ENCODE measurements at places on chromosomes 1 and 21.

DNA sequence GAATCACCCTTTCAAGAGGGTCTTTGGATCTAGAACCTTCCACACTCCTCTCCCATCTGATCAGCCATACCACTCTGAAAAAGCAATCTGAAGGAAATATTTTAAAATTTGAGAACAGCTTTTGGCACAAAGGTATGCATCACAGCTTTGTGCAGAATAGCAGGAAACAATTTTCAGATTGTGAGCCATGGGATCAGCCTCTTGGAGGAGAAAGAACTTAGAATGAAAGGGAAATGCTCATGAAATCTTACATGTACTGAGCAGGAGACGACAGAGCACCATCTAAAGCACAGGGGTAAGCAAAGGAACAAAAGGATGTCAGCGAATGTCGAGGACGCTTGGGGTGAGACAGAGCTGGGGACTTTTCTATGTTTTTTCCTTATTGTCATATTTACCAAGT lies 54.4 kb downstream of the EDN2 start:
- DNase-seq, result no peak

DNA sequence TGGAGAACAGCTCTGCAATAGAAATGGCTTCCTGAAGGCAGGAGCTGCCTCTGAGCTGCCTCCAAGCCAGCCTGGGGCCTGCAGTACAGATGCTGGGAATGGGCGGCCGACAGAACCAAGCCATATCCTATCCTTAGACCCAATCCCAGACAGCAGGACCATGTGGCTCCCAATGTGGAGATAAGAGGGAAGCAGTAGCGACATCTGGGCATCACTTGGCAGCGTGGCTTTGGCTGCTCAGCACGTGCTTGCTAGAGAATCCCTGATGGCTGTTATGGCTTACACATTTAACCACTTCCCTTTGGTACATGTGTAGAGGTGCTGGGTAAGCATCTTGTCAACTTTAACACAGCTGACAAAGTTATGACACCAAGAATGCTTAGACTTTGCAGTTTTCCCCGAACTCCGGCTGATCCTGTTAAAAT lies 87.7 kb downstream of the MAN1C1 start:
- peak; percentile 79 for DNase-seq

- no peak for DNase-seq
These were observed 3.2 kb upstream of the ADIPOR1 start for GRCh38 chr1:202961220-202961880.

GRCh38 chr1:21963477-21964217 lies 13.2 kb upstream of the CELA3B start:
- DNase-seq, result peak; percentile 58

DNA sequence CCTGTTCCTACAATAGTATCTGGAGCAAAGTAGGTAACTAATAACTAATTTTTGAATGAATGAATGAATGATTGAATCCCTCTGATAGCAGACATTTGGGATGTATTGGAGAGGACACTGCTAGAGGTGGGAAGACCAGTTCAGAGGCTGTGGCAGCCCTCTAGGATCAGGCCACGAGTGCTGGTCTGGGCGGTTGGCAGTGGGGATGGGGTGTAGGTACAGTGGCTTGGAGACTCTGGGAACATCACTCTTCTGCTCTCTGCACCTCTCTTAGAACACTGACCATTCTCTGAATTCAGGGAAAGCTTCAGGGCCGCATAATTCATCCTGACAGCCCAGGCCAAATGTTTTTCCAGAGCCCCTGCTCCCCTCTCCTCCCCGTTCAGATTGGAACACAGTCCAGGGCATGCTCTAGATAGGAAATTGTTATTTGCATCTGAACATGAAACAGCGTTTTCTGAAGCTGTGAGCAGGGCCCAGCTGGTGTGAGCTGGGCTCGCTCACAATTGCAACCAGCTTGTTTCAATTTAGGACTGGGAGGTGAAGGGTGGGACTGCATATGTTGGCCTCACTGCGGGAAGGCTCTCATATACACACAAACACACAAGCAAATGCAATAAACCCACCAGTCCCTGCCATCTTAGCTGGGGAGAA lies 253.1 kb upstream of the USP24 start:
- DNase-seq, result no peak

- DNase-seq, result peak; percentile 77
These were observed 148.7 kb downstream of the ZZZ3 start for GRCh38 chr1:77533660-77534305.

DNA sequence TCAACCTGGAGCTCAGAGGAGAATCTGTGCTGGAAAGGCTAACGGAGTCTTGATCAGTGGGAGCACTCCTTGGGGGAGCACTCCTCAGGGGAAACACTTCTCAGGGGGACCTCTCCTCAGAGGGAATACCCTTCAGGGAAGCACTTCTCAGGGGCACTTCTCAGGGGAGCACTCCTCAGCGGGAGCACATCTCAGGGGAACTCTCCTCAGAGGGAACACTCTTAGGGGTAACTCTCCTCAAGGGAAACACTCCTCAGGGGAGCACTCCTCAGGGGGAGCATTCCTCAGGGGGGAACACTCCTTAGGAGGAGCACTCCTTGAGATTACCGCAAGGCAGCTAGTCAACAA lies 41.2 kb downstream of the CD2 start:
- DNase-seq, result no peak

- DNase-seq, result no peak
These were observed 22.4 kb upstream of the TGFB2 start for GRCh38 chr1:218322762-218323161.

DNA sequence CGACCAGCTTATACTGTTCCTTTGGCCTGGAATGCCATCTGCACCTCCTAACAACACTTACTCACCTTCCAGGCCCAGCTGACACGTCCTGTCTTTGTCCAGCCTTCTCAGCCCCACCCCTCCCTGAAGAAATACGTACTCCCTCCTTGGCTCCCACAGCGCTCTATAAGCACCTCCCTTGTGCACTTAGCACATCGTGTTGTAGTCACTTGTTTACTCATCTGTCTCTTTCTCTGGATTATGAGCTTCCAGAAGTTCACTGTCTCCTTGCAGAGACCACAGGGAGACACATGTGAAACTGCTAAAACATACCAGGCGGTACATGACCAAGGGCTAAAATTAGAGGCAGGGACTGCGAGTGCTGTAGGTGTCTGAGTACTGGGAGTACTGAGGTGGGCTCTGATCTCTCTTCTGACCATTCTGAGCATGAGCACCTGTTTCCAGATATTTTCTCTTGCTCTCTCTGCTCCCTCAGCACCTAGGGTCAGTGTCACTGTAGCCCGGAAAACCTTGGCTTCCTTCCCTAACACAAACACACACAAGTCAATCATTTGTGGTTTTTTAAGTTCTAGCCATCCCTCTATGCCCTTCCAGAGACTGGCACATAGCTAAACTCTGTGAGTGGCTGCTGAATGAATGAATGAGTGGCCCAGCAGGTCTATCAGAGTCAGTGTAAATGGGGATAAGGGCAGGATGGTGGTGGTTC lies 5.1 kb downstream of the DCST1 start:
- peak; percentile 37 for DNase-seq

GRCh38 chr21:17794518-17795145 lies 24.5 kb downstream of the C21orf91 start:
- DNase-seq, result no peak
